ENCODE measurements at places on chromosomes 13 and 19. TPM values are rescaled to one million over a fixed set of nuclear protein-coding genes. Genes with fewer than 3 reads are reported as not detected.

- no peaks in the 10 kb centered on the region for H3K4me1 ChIP-seq
- DNase-seq = no peak
- H3K36me3 ChIP-seq = no peaks in the 10 kb centered on the region
- peak overlapping the region; percentile 92 for H3K4me3 ChIP-seq
These were observed 451 bp downstream of the NOSIP start for GRCh38 chr19:49579947-49580263.

The GPR12 gene
- total RNA-seq = 0.15 TPM

The RPS28 gene
- total RNA-seq = 981 TPM

GRCh38 chr19:49546825-49547565 is 19.2 kb downstream of the RCN3 start:
- H3K4me3 ChIP-seq = no peak overlapping the region
- peaks cover 1% of the 10 kb centered on the region for H3K36me3 ChIP-seq
- DNase-seq = no peak
- no peaks in the 10 kb centered on the region for H3K4me1 ChIP-seq

The NEK3 gene
- total RNA-seq = 14.0 TPM

GRCh38 chr19:54660306-54660705 is 2.5 kb upstream of the LILRB4 start:
- H3K36me3 ChIP-seq = no peaks in the 10 kb centered on the region
- H3K4me1 ChIP-seq = no peaks in the 10 kb centered on the region
- no peaks in the 10 kb centered on the region for H3K27me3 ChIP-seq
- H3K4me3 ChIP-seq = no peak overlapping the region
- DNase-seq = no peak

DNA sequence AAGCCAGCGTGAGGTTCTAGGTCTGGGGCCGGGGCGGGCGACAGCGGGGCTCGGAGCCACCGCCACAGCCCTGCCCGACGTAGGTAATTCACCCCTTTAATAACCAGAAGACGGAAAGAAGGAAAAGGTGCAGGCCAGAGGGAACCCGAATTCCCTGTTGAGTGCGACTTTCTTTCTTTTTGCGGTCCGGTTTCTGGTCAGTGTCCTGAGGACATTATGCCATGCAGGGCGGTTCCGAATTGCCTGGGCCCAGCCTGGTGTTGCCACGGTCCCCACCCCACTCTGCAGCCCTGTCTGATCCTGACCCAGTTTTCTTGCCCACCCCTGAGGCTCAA is 18.4 kb upstream of the TFDP1 start:
- H3K27me3 ChIP-seq = no peaks in the 10 kb centered on the region
- H3K27ac ChIP-seq = no peak overlapping the region
- no peak overlapping the region for H3K4me3 ChIP-seq
- H3K36me3 ChIP-seq = no peaks in the 10 kb centered on the region

- no peak for DNase-seq
- H3K27ac ChIP-seq = no peak overlapping the region
- no peaks in the 10 kb centered on the region for H3K36me3 ChIP-seq
- no peaks in the 10 kb centered on the region for H3K27me3 ChIP-seq
These were observed 4.9 kb downstream of the UBL3 start for GRCh38 chr13:29845440-29846056.

DNA sequence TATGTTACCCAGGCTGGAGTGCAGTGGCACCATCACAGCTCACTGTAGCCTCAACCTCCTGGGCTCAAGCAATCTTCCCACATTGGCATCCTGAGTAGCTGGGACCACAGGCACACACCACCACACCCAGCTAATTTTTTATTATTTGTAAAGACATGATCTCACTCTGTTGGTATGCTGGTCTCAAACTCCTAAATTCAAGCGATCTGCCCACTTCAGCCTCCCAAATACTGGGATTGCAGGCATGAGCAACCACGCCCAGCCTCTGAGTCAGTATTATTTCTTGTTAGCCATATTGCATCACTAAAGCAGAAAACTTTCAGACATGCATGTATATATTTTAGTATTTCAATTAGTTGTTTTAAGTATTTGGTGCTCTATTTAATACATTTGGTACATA is 376.4 kb downstream of the GPC6 start:
- peak; percentile 61 for DNase-seq
- H3K27ac ChIP-seq = no peak overlapping the region
- H3K4me1 ChIP-seq = no peaks in the 10 kb centered on the region
- H3K27me3 ChIP-seq = no peaks in the 10 kb centered on the region
- no peak overlapping the region for H3K4me3 ChIP-seq

DNA sequence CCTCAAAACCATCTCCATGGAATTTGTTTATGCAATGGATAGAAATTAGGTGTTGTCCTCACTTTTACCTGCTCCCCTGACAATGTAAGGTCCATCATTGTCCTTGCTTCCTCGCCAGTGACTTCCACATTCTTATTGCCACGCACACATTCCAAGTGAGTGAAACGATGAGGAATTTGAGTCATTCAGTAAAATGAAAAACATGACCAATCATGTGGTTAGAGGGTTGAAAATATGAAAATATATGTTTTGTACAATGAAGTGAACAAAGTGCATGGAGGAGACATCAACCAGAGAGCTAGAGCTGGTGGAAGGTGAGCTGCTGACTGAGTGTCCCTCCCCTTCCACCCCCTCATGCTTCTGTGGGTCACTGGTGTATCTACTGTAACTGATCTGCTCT is 91.7 kb downstream of the ATP8A2 start:
- H3K4me1 ChIP-seq = no peaks in the 10 kb centered on the region
- DNase-seq = no peak
- no peak overlapping the region for H3K27ac ChIP-seq
- no peaks in the 10 kb centered on the region for H3K27me3 ChIP-seq
- H3K36me3 ChIP-seq = no peaks in the 10 kb centered on the region

DNA sequence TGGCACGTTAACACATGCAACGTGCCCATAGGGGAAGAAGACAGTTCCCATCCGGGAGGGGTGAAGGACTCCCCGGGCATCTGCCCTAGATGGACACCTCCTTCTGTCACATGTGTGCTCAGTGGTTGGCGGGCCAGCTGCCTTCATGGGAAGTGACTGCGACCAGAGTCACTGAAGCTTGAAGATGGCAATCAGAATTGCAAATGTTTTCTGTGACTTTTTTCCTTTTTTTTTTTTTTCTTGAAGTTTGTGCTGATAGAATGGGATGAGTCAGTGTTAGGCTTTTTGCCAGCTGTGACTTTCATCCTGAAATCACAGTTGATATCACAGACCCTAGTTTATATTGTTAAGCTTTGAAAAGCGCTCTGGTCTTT is 109.2 kb upstream of the MCF2L start:
- no peak overlapping the region for H3K4me3 ChIP-seq
- no peaks in the 10 kb centered on the region for H3K27me3 ChIP-seq
- DNase-seq = no peak
- H3K27ac ChIP-seq = no peak overlapping the region
- H3K36me3 ChIP-seq = no peaks in the 10 kb centered on the region
- no peaks in the 10 kb centered on the region for H3K4me1 ChIP-seq

DNA sequence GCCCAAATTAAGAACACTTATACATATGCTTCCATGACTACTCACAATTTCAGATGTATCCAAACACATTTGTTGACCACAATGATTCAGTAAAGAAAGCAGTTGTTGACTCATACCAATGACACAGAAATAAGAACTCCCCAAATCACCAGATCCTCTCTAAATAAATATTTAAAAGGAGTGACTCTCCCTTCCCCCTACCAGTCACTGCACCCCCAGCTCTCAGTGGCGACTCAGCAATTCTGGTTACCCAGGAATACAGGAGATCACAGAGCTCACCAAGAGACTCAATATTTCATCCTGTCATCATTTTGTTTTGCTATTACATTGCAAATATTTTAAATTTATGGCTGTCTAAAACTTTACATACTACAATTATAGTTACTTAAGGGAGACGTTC is 131.5 kb downstream of the RGCC start:
- no peak for DNase-seq
- H3K4me3 ChIP-seq = no peak overlapping the region
- H3K27ac ChIP-seq = no peak overlapping the region

DNA sequence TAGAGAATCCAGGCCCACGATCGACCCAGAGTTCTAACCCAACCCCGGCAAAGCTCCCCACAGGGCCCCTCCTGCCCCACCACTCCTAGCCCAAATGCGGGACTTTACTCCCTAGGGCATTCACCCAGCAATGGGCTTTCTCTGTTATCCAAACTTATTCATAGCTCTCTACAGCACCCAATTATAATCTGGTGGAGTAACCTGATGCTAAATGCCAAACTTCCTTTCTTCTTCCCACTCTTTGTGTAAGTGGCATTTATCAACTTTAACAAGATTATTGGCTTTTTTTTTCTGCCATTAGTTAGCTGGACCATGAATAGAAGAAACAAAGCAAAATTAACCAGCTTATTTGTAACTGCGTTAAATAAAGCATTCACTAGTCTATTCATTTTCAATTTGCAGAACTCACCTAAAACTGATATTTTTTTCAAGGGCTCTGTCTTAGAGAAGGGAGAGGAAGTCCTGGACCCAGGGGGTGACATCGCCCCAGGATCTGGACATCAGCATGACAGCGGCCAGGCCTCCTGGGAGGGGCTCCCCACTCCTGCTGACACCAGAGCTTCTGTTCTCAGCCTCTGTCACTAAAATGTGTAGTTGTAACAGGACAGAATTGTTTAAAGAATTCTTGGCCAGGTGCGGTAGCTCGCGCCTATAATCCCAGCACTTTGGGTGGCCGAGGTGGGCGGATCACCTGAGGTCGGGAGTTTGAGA is 1.5 kb downstream of the FAM124A start:
- no peaks in the 10 kb centered on the region for H3K36me3 ChIP-seq
- DNase-seq = no peak
- H3K4me1 ChIP-seq = no peaks in the 10 kb centered on the region
- no peak overlapping the region for H3K27ac ChIP-seq
- no peaks in the 10 kb centered on the region for H3K27me3 ChIP-seq
- no peak overlapping the region for H3K4me3 ChIP-seq
